ENCODE measurements at places on chromosomes 4 and X.

DNA sequence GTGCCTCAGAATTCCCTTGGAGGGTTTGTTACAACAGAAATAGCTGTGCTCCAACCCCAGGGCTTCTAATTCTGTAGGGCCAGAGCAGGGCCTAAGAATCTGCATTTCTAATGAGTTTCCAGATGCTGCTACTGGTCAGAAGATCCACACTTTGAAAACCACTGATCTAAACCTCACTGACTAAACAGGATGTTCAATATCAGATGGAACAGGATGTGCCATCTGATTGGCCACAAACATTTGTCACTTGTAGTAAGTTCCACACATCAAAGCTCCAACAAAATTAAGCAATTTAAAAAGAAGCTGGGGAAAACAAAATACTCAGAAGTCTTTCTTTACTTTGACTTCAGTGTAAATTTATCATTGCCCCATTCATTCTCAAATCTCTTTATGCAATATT, 14.3 kb downstream of the CASK start:
- DNase-seq = no peak

DNA sequence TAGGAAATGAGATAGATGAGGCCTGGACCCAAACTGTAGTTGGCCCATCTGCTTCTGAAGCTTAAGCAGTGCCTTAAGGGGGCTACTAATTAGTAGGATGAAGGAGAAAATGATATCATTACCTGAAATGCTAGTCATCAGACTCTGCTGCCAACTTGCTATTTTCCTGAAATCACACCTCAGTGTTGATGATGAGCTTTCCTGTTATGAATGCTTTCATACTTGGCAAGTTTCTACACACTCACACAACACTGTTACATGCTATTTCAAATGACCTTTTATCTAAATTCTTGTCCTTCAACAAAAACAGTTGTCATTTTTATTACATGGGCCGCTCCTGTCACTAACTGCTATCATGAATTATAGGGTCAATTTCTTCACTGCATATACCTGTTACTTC, 416.0 kb downstream of the PRDM5 start:
- no peak for DNase-seq

DNA sequence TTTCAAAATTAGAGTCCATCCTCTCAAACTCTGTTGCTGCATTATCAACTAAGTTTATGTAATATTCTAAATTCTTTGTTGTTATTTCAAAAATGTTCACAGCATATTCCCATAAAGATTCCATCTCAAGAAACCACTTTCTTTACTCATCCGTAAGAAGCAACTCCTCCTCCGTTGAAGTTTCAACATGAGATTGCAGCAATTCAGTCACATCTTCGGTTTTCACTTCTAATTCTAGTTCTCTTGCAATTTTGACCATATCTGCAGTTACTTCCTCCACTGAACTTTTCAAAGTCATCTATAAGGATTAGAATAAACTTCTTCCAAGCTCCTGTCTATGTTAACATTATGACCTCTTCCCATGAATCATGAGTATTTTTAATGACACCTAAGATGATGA, 216.6 kb upstream of the SLC7A11 start:
- no peak for DNase-seq

DNA sequence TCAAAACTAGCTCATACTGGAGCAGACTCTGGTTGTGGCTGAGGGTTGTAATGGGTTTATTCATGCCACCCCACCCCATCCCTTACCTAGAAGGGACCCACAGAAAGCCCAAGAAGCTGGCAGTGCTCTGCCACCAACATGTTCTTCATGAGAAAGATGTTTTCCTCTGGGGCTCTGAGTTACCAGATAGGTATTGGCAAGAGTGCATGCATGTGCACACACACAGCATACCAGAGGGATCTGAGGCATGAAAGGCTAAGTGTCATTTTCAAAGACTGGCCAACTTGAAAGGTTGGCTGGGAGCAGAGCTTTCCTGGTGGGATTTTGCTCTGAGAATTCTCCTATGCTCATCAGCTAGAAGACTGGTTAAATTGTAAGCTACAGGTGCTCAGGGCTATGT, 65.2 kb downstream of the PHOX2B start:
- no peak for DNase-seq

DNA sequence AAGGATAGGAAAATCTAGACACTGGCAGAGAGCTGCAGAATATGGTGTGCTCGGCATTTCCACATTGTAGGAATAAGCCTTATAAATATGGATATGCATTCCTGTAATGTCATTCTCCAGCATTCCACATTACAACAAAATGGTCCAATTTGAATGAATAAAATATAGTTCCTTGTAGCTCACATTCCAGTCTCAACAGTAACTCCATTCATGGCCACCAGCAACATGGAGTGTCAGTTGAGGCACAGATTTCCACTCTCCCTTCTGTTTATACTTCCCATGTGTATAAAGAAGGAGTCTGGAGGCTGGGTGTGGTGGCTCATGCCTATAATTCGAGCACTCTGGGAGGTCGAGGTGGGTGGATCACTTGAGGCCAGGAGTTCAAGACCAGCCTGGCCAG, 84.5 kb downstream of the AASDH start:
- DNase-seq = no peak

GRCh38 chrX:14616836-14617235, 87.5 kb downstream of the GLRA2 start:
- no peak for DNase-seq

DNA sequence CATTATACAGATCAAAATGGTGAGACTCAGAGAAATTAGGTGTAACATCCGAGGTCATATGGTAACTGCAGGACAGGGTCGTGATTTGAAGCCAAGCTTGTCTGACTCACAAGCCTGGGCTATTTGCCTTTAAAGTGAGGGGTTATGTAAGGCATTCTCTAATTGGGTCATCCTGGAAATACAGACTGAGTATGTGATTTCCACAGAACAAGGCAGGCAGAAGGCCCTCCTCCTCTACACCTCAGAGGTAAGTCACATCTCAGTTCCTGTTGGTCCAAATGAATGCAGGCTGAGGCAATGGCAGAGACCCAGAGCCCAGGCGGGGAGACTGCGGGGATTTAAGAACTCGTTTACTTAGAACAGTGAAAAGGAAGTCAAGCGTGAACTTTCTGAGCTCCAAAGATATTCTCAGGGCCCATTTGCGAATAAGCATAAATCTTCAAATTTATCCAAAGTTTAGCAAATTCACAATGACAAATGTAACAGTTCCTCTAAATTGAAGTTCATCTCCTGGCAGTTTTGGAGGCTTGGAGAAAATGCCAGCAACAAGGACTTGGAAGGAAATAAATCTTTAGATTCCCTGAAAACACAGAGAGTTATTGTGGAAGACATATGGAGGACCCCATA, 153.3 kb downstream of the LDB2 start:
- no peak for DNase-seq

DNA sequence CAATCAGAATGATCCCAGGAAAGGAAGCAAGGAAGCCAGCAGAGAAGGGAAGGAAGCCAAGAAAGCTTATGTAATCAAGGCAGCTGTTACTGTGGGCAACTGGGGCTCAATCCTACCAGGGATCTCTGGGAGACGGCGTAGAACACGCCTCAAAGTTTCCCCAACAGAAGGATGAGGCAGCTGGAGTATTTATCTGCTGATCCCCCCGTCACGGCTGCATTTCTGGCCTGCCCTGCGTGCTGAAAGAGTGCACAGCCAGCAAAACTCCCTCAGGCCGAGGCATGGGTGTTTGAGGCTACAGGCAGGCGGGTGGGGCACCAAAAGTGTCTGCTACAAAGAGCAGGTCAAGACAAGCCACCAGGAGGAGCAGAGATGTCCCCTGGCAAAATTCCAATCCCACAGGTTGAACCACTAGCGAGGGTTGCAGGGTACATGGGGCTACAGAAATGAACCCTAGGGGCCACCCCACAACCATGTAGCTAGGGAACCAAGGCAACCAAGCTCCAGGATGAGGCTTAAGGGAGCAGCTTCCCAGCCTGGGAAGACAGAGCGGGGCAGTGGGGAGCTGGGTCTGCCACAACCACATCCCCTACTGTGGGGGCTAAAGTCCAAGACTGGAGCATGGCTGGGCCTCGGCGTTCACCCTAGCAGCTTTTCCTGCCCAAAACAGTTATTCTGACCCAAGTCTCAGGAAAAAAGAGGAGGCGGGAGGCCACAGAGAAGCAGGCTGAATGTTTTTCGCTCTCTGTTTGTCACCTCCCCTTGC, 113.4 kb downstream of the BCOR start:
- no peak for DNase-seq

DNA sequence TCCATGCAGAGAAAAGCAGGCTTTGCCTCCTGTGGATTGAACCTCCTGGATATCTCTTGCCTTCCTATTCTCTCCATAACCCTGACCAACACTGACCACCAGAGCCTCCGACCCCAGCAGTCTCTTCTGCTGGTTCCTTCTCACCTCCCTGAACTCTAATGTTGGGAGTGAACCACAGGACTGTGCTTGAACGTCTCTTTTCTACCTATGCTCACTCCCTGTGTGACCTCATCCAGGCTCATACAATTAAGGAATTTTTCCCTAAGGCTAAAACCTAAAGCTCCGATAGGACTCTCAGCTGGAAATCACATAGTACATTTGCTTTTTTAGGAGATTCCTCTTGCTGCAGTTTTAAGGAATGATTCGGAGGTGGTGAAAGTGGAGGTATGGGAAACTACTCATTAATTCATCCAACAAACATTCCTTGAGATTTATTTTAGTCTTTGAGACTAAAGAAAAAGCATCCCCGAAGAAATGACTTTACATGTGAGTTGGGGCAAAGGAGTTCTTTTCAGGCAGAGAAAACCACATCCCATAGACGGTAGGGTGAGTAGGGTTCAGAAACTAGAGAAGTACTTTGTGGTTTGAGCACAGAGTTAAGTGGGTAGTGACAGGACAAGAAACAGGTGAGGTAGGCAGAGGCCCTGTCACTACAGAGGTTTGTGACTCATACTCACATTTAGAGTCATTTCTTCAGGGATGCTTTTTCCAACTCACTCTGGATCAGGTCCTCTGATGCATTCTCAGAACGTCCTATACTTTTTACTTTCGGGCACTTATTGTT, 30.8 kb downstream of the NDNF start:
- DNase-seq = no peak

GRCh38 chr4:159343116-159343515, 240.2 kb downstream of the RAPGEF2 start:
- DNase-seq = no peak

DNA sequence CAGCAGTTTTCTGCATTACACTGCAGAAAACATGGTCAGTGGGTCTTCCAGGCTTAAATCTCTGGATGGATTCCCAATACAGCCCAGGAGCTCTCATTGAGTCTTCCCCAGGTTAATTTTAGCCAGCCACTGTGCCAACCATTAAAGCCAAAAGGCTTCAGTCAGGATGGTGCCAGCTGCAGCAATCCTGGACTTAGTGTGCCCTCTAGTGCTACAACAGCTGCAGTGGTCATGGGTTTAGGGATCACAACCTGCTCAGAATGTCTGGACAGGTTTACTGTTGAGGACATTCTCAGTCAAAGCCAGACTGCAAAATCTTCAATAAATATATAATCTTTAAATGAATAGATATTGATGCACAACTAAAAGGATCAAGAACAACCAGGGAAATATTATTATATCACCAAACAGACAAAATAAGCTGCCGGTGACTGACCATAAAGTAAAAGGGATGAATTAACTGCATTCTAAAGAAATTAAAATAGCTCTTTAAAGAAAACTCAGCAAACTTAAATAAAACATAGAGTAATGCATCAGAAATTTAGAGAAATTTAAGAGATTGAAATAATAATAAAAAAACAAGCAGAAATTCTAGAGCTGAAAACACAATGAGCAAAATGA, 639.9 kb downstream of the SPOCK3 start:
- no peak for DNase-seq

GRCh38 chr4:8230033-8230432, 30.9 kb downstream of the SH3TC1 start:
- DNase-seq = no peak

- no peak for DNase-seq
These were observed 1244.0 kb upstream of the TENM3 start for GRCh38 chr4:180999217-180999616.

DNA sequence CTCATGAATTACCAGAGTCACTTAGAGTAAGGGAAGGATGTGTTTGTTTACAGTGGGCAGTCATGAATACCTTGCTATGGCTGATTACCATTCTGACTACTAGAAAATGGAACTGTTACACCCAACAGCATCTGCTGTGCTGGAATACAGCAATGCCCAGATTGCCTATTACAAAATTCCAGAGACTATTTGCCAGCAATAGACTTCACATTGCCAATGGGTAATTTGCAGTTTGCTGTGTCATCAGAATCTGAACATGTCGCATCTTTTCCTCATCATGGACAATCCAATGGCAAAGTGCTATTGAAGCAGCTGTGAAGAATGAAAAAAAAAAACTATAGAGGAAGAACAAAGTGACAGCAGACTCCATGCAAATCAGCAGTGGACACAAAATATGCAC, 356.6 kb downstream of the CXXC4 start:
- no peak for DNase-seq

- no peak for DNase-seq
These were observed 223.9 kb downstream of the FAT4 start for GRCh38 chr4:125538670-125539069.

GRCh38 chrX:2692221-2693112, 1.4 kb downstream of the CD99 start:
- no peak for DNase-seq

- DNase-seq = no peak
These were observed 12.1 kb upstream of the COPS4 start for GRCh38 chr4:83022724-83023450.

GRCh38 chr4:11189756-11190155, 238.9 kb downstream of the HS3ST1 start:
- no peak for DNase-seq

DNA sequence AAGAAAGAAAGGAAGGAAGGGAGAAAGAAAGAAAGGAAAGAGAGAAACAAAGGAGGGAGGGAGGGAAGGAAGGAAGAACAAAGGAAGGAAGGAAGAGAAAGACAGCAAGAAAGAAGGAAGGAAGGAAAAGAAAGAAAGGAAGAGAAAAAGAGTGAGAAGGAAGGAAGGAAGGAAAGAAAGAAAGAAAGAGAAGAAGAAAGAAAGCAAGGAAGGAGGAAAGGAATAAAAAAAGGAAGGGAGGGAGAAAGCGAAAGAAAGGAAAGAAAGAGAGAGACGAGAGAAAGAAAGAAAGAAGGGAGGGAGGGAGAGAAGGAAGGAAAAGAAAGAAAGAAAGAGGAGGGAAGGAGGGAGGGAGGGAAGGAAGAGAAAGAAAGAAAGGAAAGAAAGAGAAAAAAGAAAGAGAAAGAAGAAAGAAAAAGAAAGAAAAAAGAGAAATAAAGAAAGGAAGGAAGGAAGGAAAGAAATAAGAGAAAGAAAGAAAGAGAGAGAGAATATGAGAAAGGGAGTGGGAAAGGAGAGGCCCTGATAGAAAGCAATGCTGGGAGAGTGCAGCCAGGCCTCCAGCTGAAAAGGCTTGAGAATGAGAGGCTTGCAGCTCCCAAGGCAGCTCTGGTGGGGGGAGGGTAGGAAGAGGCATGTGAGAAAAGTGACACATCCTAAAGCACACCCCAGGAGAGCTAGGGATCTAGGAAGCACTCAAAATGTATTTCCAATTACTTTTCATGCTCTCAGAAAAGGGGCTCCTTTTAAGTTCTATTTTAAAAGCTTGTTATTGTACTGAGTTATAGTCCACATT, 134.0 kb upstream of the ZIC3 start:
- DNase-seq = no peak

- no peak for DNase-seq
These were observed 78.0 kb upstream of the ADAD1 start for GRCh38 chr4:122300776-122301175.

- no peak for DNase-seq
These were observed 298.1 kb downstream of the INPP4B start for GRCh38 chr4:142547974-142548373.

GRCh38 chr4:59518005-59518823, 1681.9 kb upstream of the ADGRL3 start:
- no peak for DNase-seq

Data from caudate nucleus (tissue), 63 donors.